ENCODE measurements at places on chromosomes 4 and X.
A peak's percentile ranks its signal among the peaks of the same experiment; 100 is the strongest.

DNA sequence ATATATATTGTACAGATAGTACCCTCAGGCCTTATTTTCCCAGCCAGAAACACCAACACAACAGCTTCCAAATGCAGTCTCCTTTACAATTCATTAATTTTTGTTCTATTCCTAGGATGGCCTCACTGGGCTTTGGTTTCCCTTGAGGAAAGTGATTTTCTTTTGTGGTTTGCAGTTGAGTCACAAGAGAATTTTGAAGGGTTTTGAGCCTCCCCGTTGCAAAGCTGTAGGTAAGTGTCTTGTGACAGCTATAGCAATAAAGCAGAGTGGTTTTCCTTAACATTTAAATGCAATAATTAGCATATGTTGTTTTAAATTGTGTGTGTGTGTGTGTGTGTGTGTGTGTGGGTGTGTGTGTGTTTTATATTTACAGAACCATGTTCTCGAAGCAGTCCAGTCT, 54.1 kb upstream of the WDR17 start:
- no peak for DNase-seq

- DNase-seq, result no peak
These were observed 239.1 kb downstream of the RASL11B start for GRCh38 chr4:53101191-53101581.

- no peak for DNase-seq
These were observed 459.1 kb downstream of the FSTL5 start for GRCh38 chr4:161704653-161705052.

- DNase-seq, result no peak
These were observed 157.6 kb downstream of the DCK start for GRCh38 chr4:71151054-71151453.

DNA sequence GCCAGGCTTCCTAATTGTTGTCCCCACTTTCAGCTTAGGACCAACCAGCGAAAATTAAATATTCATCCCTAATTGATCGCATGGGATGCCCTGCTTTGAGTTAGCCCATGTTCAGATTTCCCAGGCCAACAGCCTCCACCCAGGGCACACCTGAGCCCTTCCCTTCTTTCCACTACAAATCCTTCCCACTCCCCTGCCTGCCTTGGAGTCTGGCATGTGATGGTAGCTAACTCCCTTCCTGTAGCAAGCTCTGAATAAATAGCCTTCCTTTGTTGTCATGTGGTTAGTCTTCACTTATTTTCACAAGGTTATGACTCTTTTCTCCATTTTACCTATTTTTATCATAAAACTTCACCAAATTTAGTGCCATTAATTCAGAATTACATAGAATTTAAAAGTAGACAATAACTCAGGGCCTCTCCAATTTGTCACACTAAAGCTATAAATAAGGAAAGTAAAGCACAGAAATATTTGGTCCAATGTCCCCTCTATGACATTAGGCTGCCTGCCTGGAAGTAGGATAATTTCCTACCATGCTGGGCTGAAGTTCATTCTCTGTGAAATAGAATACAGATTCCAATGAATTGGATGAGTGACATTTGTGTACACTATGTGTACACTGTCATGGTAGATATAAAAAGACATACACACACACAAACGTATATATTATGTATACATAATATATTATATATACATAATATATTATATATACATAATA, 166.4 kb upstream of the CPEB2 start:
- no peak for DNase-seq

- no peak for DNase-seq
These were observed 151.0 kb downstream of the DCTD start for GRCh38 chr4:182765987-182766856.

DNA sequence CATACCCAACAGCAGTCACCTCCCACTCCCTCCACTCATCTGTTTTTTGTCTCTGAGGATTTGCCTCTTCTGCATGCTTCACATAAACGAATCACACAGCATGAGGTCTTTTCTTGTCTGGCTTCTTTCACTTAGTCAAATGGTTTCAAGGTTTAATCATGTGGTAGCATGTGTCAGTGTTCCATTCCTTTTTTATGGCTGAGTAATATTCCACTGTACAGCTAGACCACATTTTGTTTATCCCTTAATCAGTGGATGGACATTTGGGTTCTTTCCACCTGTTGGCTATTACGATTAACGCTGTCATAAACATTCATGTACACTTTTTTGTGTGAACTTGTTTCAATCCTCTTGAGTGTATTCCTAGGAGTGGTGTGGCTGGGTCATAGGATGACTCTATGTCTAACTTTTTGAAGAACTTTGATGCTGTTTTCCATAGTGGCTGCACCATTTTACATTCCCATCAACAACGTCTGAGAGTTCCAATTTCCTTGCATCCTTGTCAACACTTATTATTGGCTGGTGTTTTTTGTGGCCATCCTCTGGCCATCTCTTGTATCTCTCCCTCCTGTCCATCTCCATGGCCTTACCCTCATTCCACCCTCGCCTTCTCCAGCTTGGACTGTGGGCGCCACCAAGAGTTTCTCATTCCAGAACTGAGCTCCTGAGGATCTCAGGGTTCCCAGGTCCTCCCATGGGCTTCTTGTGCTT, 12.4 kb upstream of the NSG1 start:
- DNase-seq, result no peak

DNA sequence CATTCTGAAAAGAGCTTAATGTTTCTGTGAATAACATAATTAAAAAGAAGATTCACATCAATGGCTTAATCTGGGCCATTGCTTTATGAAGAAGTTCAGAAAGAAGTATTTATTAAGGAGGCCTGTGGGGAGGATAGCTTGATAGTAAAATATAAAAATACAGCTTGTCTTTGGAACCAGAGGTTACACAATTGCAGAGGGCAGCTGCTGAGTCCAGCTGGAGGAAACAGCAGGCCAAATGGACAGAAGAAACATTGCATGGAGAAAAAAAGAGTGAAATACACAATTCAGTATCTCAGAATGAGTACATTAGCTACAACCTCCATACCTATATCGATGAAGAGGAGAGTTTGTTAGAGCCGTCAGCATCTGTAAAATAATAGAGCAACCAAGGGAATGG, 148.0 kb upstream of the NPY2R start:
- no peak for DNase-seq

- DNase-seq, result no peak
These were observed 16.1 kb downstream of the HADH start for GRCh38 chr4:108005807-108006206.

- DNase-seq, result no peak
These were observed 381.9 kb downstream of the IL1RAPL1 start for GRCh38 chrX:28969126-28969525.

DNA sequence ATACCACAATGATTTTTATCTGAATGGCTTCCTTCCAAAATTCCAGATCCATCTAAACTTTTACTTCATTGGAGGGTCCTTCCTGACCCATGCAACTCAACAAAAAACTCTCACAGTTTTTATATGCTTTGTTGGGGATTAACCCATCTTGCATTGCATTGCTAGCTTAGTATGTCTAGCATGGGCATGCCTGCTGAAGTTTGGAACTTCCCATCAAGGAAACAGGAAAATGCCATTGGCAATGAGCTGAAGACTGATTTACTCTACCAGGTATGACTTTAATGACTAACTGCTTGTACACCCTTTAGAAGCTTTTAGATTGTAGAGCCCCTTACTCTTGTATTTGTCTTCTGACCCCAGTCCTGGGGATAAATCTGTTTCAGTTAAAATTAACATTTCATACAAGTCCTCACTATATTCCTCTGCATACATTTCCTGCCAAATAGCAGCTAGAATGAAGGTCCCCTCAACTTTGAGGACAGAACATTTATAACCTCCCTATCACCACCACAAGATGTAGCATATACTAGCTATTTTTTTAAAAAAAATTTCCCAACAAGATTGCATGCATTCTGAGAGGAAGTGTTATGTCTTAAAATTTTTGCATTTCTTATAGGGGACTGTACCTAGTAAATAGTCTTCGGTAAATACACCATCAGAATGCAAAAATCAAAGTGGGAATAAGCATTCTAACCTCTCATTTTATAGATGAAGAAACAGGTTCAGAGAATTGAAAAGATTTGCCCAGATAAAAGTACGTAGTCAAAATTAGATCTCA, 52.5 kb upstream of the ATXN3L start:
- DNase-seq, result no peak

DNA sequence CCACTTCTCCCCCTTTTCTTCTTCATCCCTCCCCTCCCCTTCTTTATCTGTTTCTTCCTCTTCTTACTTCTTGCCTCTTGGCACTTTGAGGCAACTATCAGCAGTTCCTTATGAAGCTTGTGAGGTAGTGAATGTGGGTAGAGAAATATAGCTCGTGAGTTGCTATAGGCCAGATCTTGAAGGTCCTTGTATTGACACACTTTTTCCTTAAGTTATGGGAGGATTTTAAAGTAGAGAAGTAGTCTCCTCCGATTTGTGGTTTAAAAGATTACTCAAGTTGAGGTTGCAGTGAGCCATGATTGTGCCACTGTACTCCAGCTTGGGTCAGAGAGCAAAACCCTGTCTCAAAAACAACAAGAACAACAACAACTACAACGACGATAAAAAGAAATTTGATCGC, 3.4 kb upstream of the RRAGB start:
- DNase-seq, result no peak

DNA sequence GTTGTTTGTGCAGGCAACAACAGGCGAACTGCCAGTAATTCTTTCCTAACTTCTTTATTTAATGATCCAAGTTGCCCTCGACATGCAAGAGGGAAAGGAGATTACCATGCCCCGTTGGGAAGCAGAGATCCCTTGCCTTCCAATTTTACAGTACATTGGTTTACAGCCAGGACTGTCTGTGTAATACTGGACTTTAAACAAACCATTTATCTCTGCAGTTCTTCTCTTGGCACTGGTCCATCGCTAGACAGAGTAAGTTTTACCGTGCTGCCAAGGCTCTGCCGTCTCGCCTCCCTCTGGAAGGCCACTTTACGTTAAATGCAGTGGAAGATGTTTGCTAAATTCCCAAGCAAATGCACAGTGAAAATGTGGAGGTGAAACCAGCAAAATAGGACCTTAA, 660.3 kb upstream of the PRKX start:
- no peak for DNase-seq

GRCh38 chr4:157079441-157079840, 3.5 kb downstream of the GLRB start:
- DNase-seq, result no peak

- no peak for DNase-seq
These were observed 217.6 kb downstream of the PTTG2 start for GRCh38 chr4:38177641-38178391.

DNA sequence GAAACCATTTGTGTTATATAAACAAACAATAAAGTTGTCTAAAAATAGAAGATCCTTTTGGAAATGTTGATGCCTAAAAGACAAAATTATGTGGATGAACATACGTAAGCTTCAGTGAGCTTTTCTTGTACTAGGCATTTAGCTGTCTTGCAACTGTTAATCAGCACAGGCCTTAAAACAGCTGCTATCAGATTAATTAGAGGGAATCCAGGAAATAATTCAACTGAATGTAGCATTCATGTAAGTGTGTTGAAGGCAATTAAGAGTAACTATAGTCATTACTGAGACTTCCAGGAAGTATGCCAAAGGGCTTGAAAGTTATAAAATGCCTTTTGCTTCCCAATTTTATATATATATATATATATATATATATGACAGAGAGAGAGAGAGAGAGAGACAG, 248.7 kb downstream of the IL1RAPL1 start:
- no peak for DNase-seq

DNA sequence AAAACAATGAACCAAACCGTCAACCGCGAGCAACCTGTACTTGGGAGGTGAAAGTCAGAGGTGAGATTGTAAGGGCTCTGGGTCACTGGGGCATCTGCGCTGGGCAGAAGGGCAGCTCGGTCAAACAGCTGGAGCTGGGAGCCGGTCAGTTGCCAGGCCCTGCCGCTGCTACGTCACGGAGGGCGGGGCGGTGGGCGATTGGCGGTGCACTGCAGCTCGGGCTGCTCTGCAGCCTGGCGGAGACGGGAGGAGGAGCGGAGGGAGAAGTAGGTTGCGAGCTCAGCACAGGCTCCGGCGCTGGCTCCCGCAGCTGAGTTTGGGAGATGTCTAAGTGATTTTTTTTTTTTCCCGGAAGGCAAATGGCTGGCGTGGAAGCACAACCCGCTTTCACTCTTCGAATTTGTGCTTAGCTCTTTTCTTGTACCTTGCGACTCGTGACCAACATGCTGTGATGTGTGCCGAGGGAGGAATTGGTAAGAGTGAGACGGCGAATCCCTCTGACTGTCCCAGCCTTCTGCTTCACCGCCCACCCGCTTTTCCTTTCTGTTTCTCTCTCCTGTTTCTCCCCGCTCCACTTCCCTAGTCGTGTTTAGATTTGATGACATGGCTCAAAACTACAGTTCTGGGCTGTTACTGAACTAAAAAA, at the start of gene ATP10D:
TSS of gene ATP10D (plus strand) at position 229 of the 646 bp plus-strand sequence. CDS start 27,266 bp downstream, outside the sequence.
- DNase-seq, result peak; percentile 80

DNA sequence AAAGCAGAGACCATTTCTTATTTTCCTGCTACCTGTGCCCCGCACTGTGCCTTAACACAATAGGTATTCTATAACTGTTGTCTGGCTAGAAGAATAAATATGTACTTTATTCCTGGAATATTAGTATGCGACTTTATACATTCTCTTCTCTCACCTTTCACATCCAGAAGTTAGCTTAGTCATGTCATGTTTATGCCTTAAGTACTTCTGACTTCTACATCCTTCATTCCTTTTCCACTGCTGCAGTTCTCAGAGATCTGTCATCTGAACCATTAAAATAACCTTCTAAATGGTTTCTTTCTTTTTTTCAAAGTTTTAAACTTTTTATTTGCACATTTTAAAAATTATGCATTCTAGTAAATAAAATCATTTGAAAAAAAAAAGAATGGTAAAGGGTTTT, 34.4 kb downstream of the KIF4A start:
- DNase-seq, result no peak

DNA sequence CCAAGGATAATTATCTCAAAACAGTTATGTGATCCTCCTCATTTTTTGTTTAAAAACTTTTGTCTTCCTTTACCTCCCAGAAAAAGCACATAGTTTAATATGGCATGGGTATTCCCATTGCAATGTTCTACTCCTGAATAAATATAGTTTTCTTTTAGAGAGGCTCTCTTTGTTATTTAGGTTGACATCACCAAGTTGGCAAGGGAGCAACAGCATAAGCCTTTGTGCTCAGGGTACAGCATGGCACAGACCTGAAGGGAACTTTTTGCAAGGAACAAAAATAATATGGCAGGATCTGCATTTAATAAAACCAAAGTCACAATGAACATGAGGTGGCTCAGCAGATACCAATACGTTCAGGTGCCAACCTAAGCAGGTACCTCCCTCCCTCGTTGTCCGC, 47.1 kb upstream of the NPY2R start:
- DNase-seq, result no peak

DNA sequence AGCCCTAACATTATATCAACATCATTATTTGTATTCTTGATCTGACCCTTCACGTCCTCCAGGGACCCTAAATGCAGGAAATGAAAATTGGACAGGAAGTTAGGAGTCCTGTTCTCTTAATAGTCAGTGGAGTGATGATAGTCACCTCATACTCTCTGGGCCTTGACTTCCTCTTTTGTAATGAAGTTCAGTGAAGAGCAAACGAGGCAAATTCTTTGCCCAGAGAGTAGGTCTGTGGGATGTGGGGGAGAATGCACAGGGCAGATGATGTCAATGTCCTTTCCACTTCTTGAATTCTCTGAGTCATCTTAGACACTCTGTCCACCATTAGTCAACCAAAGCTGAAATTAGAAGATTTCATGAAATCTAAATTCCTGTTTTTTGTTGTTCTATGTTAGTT, 17.1 kb upstream of the GPRIN3 start:
- no peak for DNase-seq

GRCh38 chr4:185520119-185520518, 15.2 kb downstream of the PDLIM3 start:
- no peak for DNase-seq

GRCh38 chrX:132961511-132961910, 3.1 kb upstream of the HS6ST2 start:
- DNase-seq, result no peak
